ENCODE measurements at places on chromosomes 12 and 14. TPM values are rescaled to one million over a fixed set of nuclear protein-coding genes. Genes with fewer than 3 reads are reported as not detected.
A peak's percentile ranks its signal among the peaks of the same experiment; 100 is the strongest.

- DNase-seq = peak; percentile 34
Measured at GRCh38 chr14:105311838-105312237, 2.7 kb upstream of the PACS2 start.

- no peak for DNase-seq
Measured at GRCh38 chr12:76901628-76902380, 23.0 kb upstream of the CSRP2 start.

- DNase-seq = no peak
Measured at GRCh38 chr12:59972905-59973304, 377.1 kb downstream of the SLC16A7 start.

GRCh38 chr14:94864387-94865195 lies 94.7 kb upstream of the GSC start:
- peak; percentile 69 for DNase-seq

DNA sequence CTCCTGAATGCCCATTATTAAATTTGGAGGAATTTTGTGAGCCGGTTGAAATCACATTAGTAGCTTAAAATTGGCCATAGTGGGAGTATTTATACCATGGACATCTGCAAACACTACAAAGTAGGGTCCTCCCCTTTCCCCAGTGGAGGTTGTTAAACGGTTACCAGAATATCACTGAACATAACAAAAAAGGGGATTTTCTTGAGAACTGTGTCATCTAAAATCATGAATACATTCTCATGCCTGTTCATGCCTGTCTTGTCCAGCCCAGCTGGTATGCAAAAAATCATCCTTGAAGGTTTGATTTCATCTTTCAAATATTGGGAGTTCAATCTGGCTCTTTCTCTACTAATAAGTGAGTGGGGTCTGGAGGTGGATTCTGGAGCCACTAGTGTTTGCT lies 96.4 kb downstream of the OTOGL start:
- DNase-seq = no peak

DNA sequence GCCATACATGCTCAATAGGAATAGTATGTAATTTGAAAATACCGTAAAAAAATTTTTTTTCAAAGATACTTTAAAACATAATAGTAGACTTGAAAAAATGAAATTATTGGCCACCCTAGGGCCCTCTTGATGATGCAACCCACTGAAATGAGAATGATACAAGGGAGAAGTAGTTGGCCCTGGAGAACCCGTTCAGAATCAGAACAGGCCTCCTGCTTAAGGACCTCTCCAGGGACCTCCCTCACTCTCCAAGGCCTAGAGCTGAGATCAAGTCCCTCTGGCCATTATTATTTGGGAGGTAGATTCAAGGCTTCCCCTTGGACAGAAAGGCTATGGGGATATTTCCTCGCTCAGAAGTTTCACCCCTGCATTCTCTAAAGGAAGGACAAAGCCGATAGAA lies 11.9 kb downstream of the LALBA start:
- no peak for DNase-seq

GRCh38 chr12:46524778-46525177 lies 152.2 kb upstream of the SLC38A2 start:
- DNase-seq = no peak

DNA sequence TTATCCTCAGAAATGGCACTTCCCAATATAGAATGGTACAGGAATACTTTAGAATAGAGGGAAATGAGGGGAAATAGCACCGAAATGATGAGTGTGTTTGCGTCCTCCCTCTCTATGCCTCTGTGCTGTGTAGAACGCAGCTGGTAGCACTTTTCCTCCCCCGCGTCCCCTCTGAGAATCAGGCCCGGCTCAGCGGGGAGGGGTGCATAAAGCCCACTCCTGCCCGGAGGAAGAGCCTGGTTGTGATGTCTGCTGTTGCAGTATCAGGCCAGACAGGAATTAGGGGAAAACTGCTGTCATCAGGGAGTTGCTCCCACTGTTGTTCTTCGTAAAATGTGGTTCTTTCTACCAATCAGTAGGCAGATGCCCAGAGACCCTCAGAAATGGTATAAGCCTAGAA lies 76.0 kb downstream of the GALNT8 start:
- DNase-seq = no peak

- peak; percentile 93 for DNase-seq
Measured at GRCh38 chr12:132502149-132502881, 12.4 kb downstream of the FBRSL1 start.

DNA sequence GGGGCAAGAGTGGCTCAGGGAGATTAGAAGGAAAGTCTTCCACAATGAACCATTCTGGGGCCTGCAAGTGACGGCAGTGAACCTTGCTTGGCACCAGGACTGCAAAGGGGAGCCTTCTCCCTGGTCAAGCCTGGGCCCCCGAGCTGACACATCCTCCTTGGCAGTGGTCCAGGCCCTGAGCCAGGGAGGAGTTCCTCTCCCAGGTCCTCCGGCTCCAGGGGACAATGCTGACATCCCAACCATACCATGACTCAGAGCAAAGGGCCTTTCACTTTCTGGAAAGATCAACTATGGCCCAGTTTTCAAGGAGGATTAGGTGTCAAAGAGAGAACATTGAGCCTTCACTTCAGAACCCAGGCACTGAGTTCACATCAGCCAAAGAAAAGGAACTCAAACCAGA lies 756.5 kb upstream of the TBX3 start:
- DNase-seq = no peak

TMEM52B gene
- not detected for total RNA-seq

KRT71 gene
- total RNA-seq = not detected

PTHLH gene
- total RNA-seq = 0.35 TPM

ASPG gene
- total RNA-seq = 0.33 TPM

All from H9 (cell line).